ENCODE measurements at places on chromosomes 11 and 22.

GRCh38 chr11:75635066-75635862 lies 33.6 kb downstream of the MAP6 start:
- DNase-seq: peak; percentile 70

- no peak for DNase-seq
Observed at GRCh38 chr11:33211580-33211979, 45.6 kb upstream of the HIPK3 start.

- DNase-seq: peak; percentile 72
Observed at GRCh38 chr11:46380340-46381047, 975 bp upstream of the MDK start.

DNA sequence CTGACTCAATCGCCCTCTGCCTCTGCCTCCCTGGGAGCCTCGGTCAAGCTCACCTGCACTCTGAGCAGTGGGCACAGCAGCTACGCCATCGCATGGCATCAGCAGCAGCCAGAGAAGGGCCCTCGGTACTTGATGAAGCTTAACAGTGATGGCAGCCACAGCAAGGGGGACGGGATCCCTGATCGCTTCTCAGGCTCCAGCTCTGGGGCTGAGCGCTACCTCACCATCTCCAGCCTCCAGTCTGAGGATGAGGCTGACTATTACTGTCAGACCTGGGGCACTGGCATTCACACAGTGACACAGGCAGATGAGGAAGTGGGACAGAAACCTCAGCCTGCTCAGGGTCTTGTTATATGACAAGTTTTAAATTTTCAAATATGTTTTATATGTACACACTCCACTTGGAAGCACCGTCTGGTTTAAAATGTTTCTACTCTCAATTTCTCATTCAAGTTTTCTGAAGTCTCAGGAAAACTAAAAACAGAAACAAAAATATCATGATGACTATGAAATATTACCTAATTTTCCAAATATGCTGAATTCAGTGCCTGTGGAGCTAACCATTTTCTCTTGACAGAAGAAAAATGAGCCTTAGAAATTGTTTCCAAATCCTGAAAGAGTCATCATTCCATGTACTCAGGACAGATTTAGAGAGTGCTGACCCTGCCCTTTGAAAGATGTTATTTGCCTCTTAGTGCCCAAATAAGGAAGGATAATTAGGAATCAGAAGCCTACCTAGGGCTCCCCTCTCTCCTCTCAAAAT lies 48.8 kb upstream of the TOP3B start:
- no peak for DNase-seq

- peak; percentile 53 for DNase-seq
Observed at GRCh38 chr22:46066691-46067090, 83.6 kb upstream of the PPARA start.

DNA sequence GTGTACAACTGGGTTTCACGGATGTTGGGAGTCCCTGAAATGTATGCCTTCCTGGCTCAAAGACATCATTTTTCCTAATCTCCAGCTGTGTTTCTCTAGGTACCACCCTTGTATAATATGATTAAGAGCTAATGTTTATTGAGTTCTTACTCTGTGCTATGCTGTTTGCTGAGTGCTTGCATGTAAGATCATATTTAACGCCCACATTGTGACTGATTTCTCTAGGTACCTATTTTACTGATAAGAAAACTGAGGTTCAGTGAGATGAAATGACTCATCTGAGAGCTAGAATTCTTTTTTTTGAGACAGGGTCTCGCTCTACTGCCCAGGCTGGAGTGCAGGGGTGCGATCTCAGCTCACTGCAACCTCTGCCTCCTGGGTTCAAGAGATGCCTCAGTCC lies 42.6 kb downstream of the FAM227A start:
- no peak for DNase-seq

DNA sequence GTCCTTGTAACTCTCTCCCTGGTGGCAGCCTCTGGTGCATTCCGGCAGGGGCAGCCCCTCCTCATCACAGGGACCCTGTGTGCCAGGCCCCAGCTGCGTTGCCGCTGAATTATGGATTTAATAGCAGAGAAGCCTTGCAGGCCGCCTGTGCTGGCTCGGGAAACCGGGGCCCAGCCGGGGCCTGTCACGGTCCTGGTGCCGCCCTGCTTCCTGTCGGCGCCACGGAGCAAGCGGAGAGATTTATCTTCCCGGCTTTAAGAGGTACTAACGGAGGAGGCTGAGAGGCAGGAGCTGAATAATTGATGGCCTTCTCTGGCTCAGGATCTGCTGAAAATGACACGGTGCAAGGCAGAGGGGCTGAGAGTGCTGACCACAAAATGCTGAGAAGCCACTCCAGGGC lies 54.0 kb upstream of the CCDC188 start:
- DNase-seq: no peak
